ENCODE measurements at places on chromosomes 5 and 9. TPM values are rescaled to one million over a fixed set of nuclear protein-coding genes. Genes with fewer than 3 reads are reported as not detected.

The PCDHGB6 gene
- 0.32 TPM for total RNA-seq

DNA sequence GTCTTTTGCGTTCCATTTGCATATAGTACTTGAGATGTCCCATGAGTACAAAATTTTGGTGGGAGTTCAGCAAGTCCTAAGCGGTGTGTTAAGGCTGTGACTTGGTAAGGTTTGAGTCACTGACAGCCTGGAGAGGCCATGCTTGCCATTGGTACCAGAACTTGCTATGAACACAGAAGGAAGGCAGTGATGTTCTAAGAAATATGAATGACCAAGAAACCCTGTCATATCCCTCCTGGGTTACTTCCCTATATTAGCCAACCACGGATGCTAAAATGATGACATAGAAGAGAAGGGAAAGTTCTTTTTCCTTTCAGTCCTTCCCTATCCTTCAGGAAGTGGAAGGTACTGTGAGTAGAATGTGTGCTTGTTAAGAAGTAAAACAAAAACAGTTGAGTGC is 136.7 kb downstream of the GCNT1 start:
- no peak for DNase-seq

- DNase-seq: peak; percentile 97
Observed at GRCh38 chr9:112112519-112112918, 62.6 kb downstream of the SUSD1 start.

GRCh38 chr9:106111039-106111730 is 416.8 kb downstream of the TMEM38B start:
- no peak for DNase-seq

- DNase-seq: no peak
Observed at GRCh38 chr5:1134478-1134877, 22.6 kb upstream of the SLC12A7 start.
